Cortex of kidney (tissue), 1 donor: ENCODE measurements at places on chromosomes 3 and 15.

DNA sequence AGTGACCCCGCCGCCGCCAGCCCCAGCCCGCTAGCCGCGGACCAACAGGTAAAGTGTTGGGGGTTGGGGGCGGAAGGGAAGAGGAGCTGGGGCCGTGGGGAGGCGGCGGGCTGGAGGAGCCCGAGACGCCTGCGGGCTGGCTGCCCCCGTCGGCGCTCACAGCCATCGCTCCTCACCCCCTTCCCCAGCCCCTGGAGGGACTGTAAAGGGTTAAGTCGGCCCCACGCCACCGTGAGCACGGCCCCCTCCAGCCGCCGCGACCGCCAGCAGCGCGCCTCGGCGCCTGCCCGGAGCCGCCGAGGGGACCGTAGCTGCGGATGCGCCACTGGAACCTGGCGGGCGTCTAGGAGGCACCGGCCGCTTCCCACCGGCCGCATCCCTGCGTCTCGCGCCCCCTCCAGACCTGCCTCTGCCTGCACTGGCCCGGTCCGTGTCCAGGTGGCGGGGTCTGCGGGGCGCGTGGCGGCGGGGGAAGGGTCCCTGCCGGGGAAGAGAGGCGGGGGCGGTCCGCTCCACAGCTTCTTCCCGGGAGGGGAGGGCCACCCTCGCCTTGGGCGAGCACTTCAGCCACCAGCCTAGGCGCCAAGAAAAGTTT is 522 bp downstream of the MED12L start:
- DNase-seq, result no peak

DNA sequence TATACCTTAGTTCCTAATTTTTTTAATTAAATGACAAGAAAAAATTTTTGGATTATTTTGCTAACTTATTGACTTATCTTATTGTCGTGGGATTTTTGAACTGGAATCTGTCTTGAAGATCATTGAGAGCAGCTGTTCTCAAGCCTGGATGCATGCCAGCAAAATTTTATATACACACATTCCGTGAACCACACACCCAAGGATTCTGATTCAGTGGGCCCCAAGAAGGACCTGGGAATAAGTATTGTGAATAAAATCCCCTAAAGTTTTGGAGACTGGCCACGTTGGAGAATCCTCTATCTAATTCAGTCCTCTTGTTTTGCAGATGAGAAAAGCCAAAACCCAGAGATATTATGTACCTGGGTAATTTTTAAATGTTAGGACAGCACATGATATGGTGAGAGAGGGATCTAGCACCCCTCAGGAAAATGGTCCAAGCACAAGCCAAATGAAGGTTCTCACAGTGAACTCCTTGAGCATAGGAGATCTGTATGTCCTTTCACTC is 55.2 kb downstream of the UNC13C start:
- DNase-seq, result no peak

DNA sequence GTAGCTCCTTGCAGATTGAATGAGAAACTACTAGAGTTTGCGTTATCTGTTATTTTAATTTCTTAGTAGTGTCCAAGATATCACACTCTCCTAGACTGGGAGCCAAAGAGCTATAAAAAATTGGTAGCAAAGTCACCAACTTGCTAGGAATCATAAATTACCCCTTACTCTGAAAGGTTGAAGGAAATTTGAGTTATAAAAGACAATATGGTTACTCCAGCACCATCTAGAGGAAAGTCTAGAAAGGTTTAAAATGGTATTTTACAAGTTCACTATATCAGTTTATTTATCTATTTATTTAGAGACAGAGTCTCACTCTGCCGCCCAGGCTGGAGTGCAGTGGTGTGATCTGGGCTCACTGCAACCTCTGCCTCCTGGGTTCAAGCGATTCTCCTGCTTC is 121.6 kb downstream of the RBPMS2 start:
- no peak for DNase-seq

- no peak for DNase-seq
Observed at GRCh38 chr3:64584179-64584578, 103.6 kb downstream of the ADAMTS9 start.

- DNase-seq, result no peak
Observed at GRCh38 chr3:71500696-71501095, 82.8 kb downstream of the FOXP1 start.

- DNase-seq, result no peak
Observed at GRCh38 chr3:130894130-130894985, 474 bp downstream of the ATP2C1 start.

GRCh38 chr15:80121546-80121945 is 31.3 kb upstream of the FAH start:
- no peak for DNase-seq

DNA sequence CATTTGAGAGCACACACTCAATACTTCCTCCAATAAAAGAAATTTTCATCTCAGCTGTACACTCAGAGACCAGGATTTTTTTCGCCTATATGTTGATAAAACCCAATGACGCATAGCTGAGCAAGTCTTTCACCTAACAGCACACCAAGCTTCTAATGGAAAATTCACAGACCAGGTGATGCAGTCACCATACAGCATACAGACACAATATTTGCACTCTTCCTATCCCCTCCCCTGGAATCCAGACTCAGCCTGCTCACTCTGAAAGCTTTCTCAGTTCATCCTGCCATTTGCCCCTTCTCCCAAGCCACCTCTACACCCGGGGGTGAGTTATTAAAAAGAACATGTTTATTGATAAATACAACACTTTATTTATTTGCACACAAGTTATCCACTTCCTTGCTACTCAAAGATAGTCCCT is 1.7 kb downstream of the TBC1D5 start:
- no peak for DNase-seq

GRCh38 chr15:73175382-73175781 is 123.1 kb downstream of the NEO1 start:
- no peak for DNase-seq

- no peak for DNase-seq
Observed at GRCh38 chr15:89381331-89381730, 46.7 kb upstream of the POLG start.

DNA sequence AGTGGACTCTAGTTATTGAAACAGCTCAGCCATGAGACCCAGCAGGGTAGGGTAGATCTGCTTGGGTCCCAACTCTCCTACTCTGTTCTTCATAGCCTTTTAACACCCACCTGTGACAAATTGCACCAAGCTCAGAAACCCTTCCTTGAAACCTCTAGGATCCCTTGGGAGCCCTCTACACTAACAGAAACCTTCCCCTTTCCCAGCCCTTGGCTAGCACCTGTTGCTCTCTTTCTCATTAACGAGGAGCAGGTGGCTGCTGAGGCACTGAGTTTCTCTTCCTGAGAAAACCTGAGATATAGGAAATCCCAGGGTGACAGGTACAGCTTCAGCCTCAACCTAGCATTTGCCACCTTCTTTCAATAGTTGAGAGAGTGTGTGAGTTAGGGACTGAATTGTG is 88.3 kb upstream of the CLSTN2 start:
- no peak for DNase-seq

DNA sequence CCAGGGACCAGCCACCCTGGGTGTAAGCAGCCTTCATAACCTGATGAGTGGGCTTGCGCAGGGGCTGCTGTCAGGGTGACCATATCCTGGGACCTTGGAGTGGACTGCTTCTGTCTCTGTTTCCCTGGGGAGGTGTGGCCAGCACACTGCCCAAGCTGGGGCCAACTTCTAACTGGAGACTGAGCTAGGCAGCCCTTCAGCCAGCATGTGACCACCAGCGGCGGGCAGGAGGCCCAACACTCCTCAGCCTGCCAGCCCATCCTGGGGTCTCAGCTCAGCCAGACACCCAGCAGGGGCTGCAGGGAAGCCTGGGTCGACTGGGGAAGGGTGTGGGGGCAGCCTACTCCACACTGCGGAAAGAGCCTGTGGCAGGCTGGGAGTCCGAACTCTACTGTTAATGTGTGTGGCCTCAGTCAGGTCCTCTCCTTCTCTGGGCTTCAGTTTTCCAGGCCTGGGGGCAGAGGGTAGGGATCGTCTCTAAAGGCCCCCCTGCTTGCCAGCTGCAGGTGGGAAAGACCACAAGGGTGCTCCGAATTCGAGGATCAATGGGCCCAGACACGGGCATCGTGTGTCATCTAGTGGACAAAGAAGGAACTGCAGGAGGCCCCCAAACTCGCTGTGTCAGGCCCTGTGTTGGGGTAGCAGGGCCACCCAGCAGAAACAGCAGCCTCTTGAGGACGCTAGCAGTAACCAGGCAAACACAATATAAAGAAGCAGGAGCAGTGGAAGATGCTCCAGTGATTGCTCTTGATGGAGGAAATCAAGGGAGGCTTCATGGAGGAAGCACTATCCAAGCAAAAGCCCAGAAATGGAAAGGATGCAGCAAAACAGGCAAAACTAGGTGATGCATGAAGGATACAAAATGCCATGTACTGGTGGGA is 2.0 kb upstream of the SEMA3G start:
- no peak for DNase-seq

DNA sequence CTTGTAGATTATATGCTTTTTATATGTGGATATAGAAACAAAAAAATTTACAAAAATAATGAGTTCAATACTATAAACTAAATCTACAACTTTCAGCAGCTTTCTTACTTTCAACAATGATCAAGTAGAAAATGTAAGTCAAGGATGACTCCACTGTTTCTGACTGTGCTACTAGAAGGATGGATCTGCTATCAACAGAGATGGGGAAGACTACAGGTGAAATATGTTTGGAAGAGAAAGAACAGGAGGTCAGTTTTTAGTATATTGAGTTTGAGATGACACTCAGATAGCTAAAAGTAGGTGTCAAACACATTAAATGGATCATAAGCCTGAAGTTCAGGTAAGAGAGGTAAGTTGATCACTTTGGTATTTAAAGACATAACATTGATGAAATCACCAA is 107.5 kb downstream of the TBC1D5 start:
- no peak for DNase-seq

DNA sequence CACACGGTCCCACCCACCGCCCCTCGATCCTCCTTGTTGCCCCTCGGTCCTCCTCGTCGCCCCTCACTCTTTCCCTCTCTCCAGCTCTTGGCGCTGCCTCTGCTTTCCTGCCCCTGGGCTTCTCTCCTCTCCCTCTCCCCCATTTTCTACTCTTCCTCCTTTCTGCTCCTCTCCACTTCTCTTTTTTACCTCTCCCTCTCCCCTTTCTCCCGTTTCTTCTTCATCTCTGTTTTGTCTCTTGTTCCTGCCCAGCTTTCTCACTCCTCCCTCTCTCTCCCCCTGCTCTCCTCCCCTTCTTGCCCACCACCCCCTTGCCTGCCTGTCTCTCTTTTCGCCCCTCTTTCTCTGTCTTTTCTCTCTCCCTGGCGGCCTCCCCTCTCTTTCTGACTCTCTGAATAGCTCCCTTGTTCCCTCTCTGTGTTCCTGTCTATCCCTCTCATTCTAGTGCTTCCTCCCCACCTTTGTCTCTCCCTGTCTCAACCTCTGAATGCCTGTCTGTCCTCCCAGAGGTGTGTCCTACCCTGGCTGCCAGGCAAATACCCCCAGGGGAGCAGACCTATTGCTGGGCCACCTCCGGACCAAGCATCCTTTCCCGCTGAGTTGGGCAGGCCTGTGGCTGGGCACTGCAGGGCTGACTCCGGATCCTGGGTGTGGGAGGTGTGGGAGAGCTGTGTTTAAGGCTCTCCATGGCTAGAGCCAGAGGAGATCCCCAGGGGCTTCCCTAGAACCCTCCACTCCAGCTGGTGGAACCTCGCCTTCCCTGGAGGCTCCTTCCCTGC is 41.0 kb downstream of the EPHB3 start:
- DNase-seq, result no peak

DNA sequence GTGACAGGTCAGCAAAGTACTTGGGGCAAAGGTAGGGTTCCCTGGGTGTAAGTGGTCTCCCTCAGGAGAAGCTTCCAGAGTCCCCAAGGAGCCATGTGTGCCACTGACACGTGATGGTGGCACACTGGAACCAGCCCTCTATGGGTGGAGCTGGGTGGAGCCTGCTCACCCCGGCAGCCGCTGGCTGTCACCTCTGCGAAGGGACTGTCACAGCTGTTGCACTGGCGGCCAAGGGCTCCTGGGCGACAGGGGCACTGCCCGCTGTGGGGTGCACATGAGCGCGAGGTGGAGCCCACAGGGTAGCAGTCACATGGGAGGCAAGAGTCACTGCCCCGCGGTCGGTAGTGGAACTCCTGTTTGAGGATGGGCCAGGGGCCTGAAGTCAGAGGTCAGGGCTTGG is 12.0 kb downstream of the CELSR3 start:
- DNase-seq, result no peak

GRCh38 chr3:147397155-147397874 is 9.0 kb downstream of the ZIC4 start:
- DNase-seq, result no peak

- no peak for DNase-seq
Observed at GRCh38 chr3:154431043-154431442, 1.1 kb upstream of the GPR149 start.

DNA sequence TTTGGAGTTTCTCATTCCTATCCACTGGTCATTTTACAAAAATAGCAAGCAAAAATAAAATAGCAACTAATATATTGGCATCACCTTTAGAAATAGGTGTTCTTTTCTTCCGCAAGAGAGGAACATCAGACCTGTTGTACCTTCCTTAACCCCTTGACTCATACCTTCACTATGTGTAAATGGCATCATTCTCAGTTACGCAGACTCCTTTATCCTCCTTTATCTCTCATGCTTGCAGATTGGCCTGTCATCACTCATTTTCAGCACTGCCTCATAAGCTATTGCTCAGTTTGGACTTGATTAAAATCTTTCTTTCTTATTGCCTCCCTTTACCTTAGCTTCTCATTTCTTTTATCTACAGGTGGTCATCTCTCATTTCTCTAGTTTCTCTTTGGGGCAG is 21.4 kb downstream of the ARHGEF26 start:
- no peak for DNase-seq

DNA sequence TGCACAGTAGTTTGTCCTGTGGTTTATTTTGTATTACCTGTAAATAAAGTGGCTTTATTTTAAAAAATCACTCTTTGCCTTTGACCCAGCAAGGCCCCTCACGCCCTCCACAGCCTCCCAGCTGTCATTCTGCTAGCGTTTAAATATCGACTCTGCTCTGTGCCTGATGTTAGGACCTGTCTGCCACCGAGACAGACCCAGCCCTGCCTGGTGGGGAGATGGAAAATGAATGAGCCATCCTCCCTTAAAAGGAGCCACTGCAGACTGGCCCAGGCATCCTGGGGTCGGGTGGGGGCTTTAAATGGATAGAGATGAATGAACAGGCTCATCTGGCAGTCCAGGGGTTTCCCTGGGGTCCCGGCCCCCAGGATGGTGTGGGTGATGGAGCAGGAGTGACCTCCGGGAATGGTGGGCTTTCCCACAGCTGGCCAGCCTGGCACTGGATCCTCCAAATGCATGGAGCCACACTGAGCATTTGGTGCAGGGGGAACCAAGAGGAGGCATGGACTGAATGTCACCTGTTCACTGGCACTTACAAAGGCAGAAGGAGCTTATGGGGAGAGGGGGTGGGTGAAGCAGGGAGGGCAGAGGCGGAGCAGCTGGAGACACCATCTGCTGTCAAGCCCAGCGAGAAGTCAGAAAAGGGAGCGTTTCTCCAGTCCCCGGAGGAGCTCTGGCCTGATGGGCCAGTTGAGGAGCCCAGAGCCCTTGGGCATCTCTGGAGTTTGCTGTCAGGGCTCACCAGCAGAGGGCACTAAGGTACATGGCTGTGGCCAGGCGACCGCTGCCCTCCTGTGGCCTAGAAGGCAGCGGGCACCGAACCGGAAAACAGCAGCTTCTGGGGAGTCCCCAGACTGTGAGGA is 11.9 kb downstream of the GRM2 start:
- DNase-seq, result no peak
